ENCODE measurements at places on chromosomes 2 and 18.

DNA sequence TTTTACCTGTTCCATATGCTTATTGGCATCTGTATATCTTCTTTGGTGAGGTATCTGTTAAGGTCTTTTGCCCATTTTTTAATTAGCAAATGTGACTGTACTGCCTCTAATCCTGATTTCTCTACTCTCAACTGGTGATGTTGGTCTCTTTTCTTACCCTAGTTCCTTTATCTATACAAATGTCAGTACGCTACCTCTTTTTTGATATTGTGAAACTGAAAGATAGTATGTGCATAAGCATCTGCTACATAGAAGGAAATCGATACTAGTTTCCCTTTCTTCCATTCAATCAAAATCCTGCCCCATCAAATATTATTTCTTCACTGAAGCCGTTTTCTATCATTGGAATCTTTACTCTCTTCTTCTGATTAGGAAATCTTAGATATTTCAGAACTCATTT is 194.9 kb upstream of the SPOPL start:
- no peak for DNase-seq

DNA sequence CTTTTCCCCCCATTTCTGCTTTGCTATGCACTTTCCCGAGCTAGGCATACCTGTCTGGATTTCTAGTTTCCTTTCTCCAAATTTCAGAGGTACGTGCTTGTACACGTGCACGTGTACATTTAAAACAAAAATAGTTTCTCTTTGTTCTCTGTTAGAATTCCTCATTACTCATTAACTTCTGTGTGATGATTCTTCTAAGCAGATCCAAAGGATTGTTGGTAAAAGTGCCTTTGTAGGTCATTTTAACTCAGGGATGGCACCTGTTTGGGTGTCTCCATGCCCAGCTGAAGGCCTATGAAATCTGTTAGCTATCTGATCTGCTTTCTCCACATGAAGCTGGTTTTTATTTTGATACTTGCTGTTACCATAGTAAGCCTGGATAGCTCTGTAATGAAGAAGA is 264.3 kb downstream of the LPIN1 start:
- no peak for DNase-seq

- no peak for DNase-seq
These were observed 3.6 kb upstream of the PAX3 start for GRCh38 chr2:222302178-222303018.

DNA sequence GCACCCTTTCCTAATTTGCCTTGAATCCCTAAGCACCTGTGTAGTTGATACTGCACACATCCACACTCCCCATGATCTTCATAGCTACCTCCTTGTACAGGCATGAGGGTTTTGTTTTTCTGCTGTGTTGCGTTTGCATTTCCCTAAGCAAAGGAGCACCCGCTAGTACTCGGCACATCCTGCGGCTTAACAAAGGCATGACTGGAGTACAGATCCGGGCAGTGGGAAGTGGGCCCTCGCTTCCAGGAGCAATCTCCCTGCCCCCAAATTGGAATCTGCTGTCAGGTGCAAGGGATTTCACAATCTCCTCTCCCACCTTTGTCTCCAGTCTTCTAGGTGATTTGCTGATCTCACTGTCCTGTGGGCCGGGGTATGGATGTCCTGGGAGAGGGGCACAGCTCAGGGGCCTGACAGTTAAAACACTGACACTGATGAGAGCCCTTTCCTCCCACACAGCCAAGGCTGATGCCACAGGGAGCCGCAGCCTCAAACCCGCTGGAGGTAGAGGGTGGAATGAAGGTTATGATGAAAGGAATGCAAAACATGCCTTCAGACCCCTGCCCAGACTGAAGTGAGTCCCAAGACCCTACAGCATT is 98.7 kb upstream of the THOC1 start:
- no peak for DNase-seq

DNA sequence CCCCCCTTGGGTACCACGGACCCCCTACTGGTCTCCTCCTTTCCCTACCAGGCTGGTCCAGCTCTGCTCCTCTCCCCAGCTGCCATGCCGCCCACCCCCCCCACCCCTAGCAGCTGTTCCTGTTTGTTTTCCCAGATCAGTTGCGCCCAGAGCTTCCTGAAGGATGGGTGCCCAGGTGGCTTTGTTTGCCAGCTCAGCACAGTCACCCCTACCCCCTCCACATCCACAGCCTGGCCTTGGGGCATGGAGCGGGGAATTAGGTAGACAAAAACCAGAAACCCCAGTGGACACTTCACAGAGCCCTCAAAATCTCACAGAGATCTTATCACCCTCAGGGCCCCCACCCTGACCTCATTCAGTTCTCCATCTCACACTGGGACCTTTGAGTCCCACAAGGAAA is 3.7 kb upstream of the CRYBA2 start:
- no peak for DNase-seq

DNA sequence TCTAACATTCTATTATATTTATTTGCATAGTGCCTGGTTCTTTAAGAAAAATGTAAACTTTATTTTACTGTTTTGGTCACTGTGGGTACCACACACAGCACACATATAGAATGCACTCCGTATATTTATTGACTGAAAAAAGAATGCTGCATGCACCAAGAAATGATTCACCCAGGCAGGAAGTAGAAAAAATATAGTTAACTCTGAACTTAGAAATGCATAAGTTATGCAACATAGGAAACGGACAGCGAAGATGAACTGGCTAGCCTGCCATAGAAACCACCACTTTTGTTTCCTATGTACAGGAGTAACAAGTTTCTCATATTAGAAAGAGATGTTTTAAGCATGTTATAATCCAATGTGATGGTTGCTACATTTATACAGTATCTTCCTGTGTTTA is 635.8 kb downstream of the DSC3 start:
- no peak for DNase-seq

- DNase-seq, result no peak
These were observed 169.6 kb upstream of the BOD1L2 start for GRCh38 chr18:56977309-56977708.

- peak; percentile 23 for DNase-seq
These were observed 743 bp downstream of the HADHA start for GRCh38 chr2:26243470-26244308.

- DNase-seq, result no peak
These were observed 427.7 kb downstream of the CDH2 start for GRCh38 chr18:27749194-27749593.

DNA sequence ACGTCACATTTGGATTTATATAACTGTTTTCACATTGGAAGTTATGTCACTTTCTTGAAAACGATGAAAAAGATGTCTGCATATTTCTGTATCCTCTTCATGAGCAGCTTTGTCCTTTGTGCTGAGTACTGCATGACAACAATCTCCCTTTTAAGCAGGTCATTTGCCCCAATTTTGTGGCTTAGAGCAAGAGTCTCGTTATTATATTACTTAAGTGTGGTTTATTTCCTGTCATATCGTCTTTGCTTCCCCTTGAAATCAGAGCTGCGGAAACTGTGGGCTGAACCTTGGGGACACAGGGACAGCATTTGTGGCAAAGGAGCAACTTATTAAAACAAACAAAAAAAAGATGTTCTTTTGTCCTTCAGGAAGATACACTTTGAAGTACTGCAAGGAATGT is 254.0 kb upstream of the DSEL start:
- DNase-seq, result no peak

GRCh38 chr2:102872388-102872787 is 110.6 kb downstream of the TMEM182 start:
- no peak for DNase-seq

DNA sequence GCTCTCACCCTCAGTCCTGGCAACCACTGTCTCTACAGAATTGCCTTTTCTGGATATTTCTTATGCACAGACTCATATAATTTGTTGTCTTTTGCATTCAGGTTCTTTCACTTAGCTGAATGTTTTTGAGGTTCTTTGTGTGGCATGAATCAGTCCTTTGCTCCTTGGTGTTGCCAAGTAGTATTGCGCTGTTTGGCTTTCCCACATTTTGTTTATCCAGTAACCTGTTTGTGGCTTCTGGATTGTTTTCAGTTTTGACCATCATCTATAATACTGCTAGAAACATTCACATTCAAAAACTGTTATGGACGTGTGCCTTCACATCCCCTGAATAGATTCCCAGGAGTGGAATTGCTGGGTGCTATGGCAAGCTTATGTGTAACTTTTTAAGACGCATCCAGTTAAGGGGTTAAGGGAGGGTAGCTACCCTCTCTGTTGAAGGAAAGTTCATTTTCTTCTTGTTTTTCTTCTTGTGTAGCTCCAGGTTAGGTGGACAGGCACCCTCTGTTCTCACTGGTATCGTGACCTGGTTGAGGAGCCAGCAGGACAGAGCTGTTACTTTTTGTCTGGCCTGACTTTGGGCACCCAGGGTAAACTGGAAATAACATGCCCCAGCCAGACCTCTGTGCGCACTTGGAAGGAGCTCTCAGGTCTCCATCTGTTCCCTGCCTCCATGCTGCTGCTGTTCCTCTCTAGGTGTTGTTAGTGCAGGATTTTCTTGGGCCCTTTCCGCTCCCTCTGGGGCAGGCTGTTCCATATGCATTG is 29.6 kb downstream of the ARHGAP25 start:
- no peak for DNase-seq

- DNase-seq, result no peak
These were observed 114.0 kb downstream of the RAPGEF4 start for GRCh38 chr2:172849519-172850217.

DNA sequence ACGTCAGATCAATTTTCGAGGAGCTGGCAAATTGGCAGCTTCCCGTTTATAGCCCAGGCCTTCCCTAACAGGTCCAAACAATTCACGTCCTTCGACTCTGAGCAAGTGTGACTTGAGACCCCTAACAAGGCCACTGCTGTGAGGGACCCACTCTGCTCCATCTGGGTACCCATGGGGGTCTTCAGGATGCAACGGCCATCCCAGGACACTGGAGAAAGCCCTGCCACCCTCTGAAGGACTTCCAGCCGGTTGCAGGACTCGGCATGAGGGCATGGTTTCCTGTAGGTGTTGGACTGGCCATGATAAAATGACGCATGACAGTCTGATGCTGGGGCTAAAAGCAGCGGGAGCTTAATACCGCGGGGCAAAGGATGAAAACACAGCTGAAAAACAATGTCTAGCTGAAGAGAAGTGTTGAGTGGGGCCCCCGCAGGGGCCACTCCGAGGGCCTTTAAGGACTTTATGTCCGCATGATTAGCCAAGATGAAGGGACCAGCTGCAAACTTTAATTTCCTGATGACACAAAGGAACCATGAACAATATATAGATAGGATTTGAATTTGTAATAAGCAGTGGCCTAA is 113.3 kb upstream of the ZNF521 start:
- DNase-seq, result no peak

DNA sequence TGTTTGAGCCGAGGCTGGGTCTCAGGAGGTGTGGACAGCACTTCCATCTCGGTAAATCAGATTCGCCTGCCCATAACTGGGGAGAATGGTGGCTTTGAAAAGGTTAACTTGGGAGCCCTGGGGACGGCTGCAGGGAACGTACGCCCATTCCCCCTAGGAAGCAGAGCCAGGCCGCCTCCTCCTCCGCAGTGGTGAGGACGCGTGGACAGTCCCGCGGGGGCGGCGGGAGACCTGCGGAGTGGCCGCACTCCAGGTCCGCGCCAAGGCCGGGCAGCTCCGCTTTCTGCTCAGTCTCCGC is 845 bp upstream of the MYCN start:
- no peak for DNase-seq

DNA sequence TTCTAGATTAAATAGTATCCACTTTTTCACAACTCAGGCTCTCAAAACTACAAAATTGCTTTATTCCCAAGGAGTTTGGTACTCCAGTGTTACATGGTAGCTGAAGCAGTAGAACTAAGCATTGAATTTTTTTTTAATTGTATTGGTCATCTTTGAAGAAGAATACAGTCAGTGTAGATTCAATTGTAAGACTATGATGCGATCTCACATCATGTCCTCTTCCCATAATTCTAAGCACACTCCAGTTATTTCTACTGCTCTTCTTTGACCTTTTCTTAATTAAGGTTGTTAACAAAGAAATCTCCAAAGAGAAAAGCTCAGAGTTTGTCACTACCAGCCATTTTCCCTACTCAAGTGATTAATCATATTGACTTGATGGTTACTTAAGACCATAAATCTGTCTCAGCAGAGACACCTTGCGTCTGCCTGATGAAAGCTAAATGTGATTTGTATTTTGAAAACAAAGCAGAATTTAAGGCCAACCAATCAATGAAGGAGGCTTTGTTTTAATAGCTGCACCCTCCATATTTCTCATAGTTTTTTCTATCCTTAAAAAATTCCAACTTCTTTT is 130.2 kb downstream of the DTNA start:
- DNase-seq, result no peak

GRCh38 chr2:228549441-228550007 is 368.0 kb upstream of the SPHKAP start:
- no peak for DNase-seq

- DNase-seq, result no peak
These were observed 6.8 kb downstream of the MGAT5 start for GRCh38 chr2:134260713-134261112.

- no peak for DNase-seq
These were observed 64.8 kb downstream of the SMAD7 start for GRCh38 chr18:48885924-48886400.

- DNase-seq, result no peak
These were observed 176.5 kb upstream of the SPRED2 start for GRCh38 chr2:65608916-65609315.

- no peak for DNase-seq
These were observed 107.0 kb downstream of the IRS1 start for GRCh38 chr2:226692521-226693126.

DNA sequence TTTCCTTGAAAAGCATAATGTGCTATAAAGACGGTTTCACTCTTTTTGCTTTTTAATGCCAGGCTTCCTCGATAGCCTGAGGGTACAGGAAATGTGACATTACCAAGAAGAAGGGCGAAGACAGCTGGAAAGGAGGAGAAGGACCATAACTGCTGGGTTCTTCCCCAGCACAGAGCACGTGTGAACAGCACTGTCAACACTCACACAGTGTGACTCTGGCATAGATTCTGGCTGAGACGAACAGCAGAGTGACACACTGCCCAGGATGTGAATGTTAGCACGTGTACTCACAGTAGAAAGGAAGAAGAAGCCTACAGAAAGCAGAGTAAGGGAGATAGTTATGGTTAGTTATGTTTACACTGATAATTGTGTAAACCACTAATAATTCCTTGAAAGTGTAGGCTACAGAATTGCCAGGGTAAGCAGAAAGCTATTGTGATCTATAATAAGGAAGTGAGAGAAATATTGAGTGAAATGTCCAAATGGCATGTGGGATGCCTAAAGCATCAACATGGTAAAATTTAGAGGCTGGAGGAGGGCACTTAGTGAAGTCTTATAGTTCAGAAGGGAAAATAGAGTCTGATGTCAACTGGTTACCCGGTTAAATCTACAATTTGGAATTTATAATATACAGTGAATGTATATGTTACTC is 198.2 kb downstream of the DLGAP1 start:
- no peak for DNase-seq
